ENCODE measurements at places on chromosomes 6 and 20. TPM values are rescaled to one million over a fixed set of nuclear protein-coding genes. Genes with fewer than 3 reads are reported as not detected.

The FAM50B gene
- total RNA-seq = 6.5 TPM

The DEFB132 gene
- total RNA-seq = not detected

The AKIRIN2 gene
- 27.9 TPM for total RNA-seq

The MROH8 gene
- under 0.01 TPM for total RNA-seq

The LIN28B gene
- not detected for total RNA-seq

The PDE7B gene
- 0.24 TPM for total RNA-seq

The C20orf141 gene
- not detected for total RNA-seq

The FBXO30 gene
- 6.0 TPM for total RNA-seq

The NKX2-2 gene
- not detected for total RNA-seq

The C6orf141 gene
- 11.3 TPM for total RNA-seq

The DIDO1 gene
- 27.5 TPM for total RNA-seq

The ZNF322 gene
- 10.1 TPM for total RNA-seq

The ARMC12 gene
- total RNA-seq = 0.64 TPM

The DLK2 gene
- 5.3 TPM for total RNA-seq

The NOTCH4 gene
- total RNA-seq = 0.72 TPM

The PGC gene
- not detected for total RNA-seq

The PPT2 gene
- 11.1 TPM for total RNA-seq

The GHRH gene
- total RNA-seq = not detected

The TAAR1 gene
- not detected for total RNA-seq

The NKAIN2 gene
- not detected for total RNA-seq

The APCDD1L gene
- not detected for total RNA-seq

The CST4 gene
- total RNA-seq = not detected

The RIPPLY2 gene
- not detected for total RNA-seq

The ADAM33 gene
- not detected for total RNA-seq

The RAB44 gene
- total RNA-seq = not detected

The TAP2 gene
- 19.4 TPM for total RNA-seq

The NEDD9 gene
- 34.2 TPM for total RNA-seq

The UNC5CL gene
- total RNA-seq = 0.43 TPM

The BPIFB2 gene
- not detected for total RNA-seq

The SCRT2 gene
- total RNA-seq = not detected

The ENTPD6 gene
- 86.1 TPM for total RNA-seq

The LST1 gene
- total RNA-seq = not detected

The FAM83C gene
- total RNA-seq = under 0.01 TPM

The OR2B6 gene
- total RNA-seq = not detected

The SMOC2 gene
- total RNA-seq = 1.1 TPM

The ROS1 gene
- 0.24 TPM for total RNA-seq

The MCHR2 gene
- not detected for total RNA-seq

The MAS1 gene
- total RNA-seq = under 0.01 TPM

The MRAP2 gene
- 0.21 TPM for total RNA-seq

The RAET1L gene
- 2.3 TPM for total RNA-seq

The SIRT5 gene
- total RNA-seq = 12.5 TPM

The CTCFL gene
- total RNA-seq = not detected

The CYP24A1 gene
- 15.2 TPM for total RNA-seq

The OVOL2 gene
- 24.5 TPM for total RNA-seq

The MRPS26 gene
- total RNA-seq = 77.8 TPM

The HTR1E gene
- not detected for total RNA-seq
